NCI-H1694 (cell line): ENCODE measurements at places on chromosomes 7 and 10.

DNA sequence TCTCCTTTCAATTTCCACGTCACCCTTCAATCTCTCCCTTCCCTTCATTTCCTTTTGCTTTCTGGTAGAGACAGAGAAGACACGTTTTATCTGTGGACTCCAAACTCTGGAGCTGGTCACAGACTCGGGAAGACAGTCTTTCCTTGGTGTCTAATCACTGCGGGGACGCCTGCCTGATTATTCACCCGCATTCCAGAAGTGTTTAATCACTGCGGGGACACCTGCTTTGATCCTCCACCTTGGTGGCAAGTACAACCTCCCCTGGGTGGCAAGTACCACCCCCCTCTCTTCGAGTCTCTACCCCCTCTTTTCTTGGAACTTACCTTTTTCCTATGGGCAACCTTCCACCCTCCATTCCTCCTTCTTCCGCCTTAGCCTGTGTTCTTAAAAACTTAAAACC lies 15.3 kb upstream of the LRRC61 start:
- DNase-seq, result no peak

DNA sequence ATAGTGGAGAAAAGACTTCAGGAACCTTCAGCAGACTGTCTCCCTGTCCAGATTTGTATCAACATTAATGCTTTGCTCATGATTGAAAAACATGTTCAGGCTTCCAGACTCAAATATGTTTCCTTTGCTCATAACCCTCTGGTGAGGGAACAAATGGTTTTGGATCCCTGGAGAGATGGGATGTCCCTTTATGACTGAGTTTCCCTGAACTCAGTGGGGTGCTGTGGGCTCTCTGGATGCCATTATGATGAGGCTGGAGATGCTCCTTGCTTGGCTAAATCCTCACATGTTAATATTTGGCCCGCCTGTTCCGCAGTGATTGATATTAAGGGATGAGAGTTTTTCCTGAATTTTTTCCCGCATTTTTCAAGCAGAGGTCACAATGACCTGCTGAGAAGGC lies 749.4 kb downstream of the SUGCT start:
- no peak for DNase-seq

- DNase-seq, result no peak
These were observed 41.8 kb upstream of the ELN start for GRCh38 chr7:73986158-73986631.

DNA sequence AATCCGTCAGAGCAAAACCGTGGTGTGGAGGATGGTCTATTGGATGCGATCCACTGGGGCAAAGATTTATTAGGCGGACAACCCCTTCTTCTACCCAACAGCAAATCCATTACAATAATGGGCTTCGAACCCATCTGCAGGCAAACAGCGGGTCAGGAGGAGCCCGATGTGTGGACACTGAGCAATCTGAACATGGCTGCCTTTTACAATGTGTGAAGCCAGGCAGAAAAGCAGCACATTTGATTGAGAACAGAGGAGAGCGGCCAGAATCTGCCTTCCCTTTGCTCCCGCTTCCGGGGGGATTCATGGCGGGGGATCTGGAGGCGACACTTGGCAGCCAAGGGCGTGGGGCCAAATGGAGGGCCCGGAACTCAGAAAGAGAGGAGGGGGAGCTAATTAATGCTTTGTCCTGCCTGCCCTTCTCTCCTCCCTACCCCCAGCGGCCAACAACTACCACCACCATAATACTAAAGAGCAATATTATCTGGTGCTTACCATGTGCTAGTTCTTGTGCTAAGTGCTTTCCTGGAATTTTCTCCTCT lies 133.0 kb downstream of the EMX2 start:
- no peak for DNase-seq

DNA sequence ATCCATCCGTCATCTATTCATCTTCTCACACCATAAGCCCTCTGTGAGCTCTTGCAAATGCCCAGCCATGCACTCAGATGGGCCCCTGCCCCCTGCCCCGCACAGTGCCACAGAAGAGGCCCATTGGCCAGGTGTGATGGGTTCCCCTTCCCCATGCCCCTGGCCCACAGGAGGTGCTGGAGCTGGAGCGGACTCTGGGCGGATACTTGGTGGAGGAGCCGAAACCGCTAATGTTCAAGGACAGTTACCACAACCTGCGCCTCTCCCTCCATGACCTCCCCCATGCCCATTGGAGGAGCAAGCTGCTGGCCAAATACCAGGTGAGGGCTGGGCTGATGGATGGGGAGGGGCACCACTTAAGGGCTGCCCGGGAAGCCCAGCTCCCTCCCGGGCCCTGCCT lies 23.4 kb upstream of the SLC29A3 start:
- no peak for DNase-seq

DNA sequence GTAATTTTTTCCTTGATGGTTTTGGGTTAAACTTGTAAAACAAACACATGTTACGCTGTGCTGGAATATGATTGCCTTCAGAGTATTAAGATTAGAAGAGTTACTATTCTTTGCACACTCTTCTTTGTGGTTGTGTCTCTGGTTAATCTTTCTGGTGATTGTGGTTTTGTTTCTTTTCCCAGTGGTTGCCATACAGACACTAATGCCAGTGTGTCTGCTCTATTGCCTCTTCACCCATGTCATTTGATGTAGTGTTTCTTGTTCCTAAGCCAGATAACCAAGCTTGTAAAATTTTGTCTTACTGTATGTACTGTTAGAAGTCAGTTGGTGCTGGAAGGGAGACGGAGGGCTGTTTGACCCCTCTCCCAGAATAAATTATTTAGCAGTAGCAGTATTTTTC lies 124.8 kb downstream of the PHTF2 start:
- DNase-seq, result no peak

- no peak for DNase-seq
These were observed 3.0 kb downstream of the BUB3 start for GRCh38 chr10:123157210-123157609.

- DNase-seq, result no peak
These were observed 135.0 kb downstream of the NT5C2 start for GRCh38 chr10:103058034-103058433.

DNA sequence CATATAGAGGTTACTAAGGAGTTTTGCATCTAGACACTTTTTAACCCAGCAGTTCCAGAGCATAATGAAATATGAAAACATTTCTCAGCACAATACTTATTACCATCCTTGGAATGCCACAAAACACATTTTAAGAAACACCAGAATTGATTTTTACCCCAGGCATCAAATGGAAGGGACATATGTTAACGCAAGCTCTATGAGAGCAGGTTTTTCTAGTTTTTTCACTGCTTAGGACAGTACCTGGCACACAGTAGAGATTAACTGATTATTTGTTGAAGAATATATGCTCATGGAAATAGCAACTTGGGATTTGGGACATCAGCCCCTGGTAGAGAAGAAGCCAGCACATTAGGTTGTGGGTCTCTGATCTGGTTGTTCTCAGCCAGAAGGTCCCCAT lies 67.0 kb upstream of the ARID5B start:
- DNase-seq, result no peak

DNA sequence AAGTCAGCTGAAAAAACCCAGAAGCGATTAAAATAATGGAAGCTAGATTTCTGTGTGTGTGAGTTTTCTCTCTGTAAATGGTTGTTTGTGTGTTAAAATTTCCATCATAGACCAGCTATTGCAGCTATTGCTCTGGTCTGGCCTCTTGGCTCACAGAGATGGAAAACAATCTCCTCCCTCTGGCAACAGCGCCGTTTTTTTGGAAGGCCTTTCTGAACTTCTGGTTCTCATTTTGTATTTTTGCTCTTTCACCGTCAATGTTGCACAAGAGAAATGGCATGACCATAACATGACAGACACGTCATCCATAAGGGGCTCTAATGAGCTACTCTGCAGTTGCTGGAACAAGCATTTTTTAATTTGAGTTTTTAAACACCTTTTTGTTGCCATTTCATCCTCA lies 91.0 kb downstream of the CUBN start:
- no peak for DNase-seq

- no peak for DNase-seq
These were observed 169.4 kb upstream of the ADO start for GRCh38 chr10:62635127-62635526.

DNA sequence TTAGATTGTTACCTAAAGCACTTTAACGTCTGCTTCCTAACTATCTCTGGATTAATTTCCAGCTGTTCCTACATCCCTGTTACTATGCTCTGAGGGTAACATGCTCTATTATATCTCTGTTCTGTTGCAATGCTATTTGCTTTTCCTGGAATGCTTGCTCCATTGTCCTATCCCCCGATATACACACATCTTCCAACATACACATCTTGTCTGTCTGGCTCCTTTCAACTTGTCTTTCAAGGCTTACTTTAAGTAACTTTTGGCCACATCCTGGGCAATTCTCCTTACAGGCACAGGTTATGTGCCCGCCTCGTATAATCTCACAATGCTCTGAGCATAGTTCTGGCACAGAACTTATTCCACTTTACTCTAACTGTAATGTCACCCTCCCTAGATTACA lies 96.2 kb downstream of the CDK6 start:
- no peak for DNase-seq

DNA sequence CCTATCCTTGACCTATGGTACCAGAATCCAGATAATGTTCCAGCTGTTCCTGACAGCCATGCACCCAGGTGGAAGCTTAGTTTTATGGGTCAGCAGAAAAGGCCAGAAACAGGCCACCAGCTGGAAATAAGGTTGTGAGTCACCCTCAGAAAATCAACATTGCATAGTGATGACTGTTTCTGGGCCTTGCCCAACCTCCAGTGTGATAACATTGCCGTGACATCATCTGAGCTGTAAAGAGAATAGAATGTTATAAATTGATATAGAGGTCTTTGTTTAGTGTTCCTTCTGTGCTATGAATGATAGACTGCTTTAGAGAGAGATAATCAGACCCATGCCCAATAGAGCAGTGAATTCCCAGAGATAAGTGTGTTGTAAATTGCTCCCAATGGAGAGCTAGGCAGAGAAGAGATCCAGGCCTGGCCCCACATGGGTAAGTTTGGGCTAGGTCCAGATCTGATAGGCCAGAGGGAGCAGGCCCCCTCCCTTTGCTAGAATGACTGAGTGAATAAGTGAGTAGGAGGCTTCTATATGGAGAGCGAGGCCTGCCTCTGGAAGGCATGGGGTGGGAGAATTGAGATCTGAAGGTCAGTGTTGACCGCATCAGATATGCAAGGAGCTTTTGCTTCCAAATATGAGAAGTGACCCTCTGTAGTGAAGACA lies 14.2 kb upstream of the HPS1 start:
- no peak for DNase-seq

DNA sequence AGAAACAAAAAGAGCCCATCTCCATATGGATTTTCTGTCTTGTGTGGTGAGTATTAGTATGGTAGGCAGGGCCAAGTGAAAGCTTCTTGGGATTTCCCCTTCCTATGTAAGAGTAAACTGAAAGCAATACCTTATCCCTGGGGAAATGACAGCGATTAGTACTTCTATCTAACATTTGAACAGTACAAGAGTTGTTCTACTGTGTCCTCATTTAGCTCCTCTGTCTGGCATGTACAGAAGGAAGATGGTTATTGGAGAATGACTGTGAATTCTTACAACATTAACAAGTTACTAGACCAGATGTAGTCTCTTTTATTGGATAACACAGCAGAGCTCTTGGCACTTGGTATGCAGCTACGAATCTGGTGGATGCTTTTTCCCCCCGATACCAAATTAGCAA lies 17.9 kb upstream of the TRIL start:
- DNase-seq, result no peak

DNA sequence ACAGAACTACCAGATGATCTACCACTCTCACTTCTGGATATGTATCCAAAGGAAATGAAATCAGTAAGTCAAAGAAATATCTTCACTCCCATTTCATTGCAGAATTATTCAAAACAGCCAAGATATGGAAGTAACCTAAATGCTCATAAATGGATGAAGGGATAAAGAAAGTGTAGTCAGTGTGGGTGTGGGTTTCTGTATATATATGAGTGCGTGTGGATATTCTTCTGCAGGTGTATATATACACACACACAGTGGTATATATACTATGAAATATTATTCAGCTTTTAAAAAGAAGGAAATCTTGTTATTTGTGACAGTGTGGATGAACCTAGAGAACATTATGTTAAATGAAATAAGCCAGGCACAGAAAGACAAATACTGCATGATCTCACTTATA lies 48.7 kb downstream of the IMMP2L start:
- no peak for DNase-seq

DNA sequence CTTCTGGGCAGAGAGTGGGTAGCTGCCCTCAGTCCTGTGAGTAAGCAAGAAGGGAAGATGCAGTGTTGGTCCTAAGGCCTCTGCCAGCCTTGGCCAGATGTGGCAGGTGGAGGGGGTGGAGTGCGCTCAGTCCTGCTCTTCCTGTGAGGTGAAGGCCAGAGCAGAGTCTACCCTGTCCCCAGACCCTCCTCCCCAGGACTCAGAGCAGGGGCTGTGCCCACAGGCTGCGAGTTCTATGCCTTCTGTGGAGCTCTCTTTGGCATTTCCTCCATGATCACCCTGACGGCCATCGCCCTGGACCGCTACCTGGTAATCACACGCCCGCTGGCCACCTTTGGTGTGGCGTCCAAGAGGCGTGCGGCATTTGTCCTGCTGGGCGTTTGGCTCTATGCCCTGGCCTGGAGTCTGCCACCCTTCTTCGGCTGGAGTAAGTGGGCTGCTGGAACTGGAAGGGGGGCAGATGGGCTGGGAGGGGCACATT lies 4.0 kb downstream of the OPN4 start:
- no peak for DNase-seq

- peak; percentile 95 for DNase-seq
These were observed at the start of gene PPIA for GRCh38 chr7:44796504-44797328. Gene PPIA, plus strand, starts transcription at chr7:44796681. Its CDS starts 44 bp downstream, at chr7:44796725.
